Progenitor cell of endocrine pancreas (in vitro differentiated cells): ENCODE measurements at places on chromosomes 1 and 21. TPM values are rescaled to one million over a fixed set of nuclear protein-coding genes. Genes with fewer than 3 reads are reported as not detected.

MEAF6 gene
- total RNA-seq = 78.2 and 83.1 TPM in 2 replicates

PRDM16 gene
- total RNA-seq = 68.7 and 69.1 TPM in 2 replicates

IFNLR1 gene
- total RNA-seq = 19.6 and 21.2 TPM in 2 replicates

TSSK3 gene
- total RNA-seq = 3.1 and 3.9 TPM in 2 replicates

CFAP74 gene
- 0.36 and 0.93 TPM in 2 replicates for total RNA-seq

TFF2 gene
- not detected in 2 replicates for total RNA-seq

MAP1LC3C gene
- not detected in 2 replicates for total RNA-seq

HES3 gene
- not detected in 2 replicates for total RNA-seq

RIIAD1 gene
- 0.51 and 1.2 TPM in 2 replicates for total RNA-seq

F13B gene
- total RNA-seq = not detected in 2 replicates

GRCh38 chr1:27098431-27099134, 56.3 kb downstream of the SLC9A1 start:
- no peak overlapping the region for H3K4me3 ChIP-seq
- H3K4me1 ChIP-seq = peaks cover 6% of the 10 kb centered on the region
- no peaks in the 10 kb centered on the region for H3K36me3 ChIP-seq
- no peak for DNase-seq

DNA sequence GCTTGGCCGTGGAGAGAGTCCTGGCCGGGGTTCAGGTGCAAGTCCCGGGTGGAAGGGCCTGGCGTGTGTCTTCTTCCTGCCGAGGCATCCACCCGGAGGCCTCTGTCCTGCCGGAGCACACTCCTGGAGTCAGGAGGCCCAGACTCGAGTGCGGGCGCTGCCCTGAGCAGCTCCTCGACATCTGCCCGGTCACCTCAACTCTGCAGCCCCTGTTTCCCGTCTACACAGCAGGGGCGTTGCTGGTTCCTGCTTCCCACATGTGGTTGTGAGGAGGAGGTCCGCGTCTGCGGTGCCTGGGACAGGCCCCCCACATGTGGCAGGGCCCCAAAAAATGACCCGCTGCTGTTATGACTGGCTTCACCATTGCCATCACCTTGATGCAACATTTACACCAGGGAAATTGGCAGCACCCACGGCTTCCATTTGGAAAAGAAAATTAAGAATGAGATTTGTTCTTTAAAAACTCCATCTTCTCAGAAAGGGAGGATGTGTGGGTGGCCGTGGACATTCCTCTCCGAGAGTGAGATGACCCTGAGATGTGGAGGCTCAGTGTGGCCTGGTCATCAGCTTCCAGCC, 169.8 kb downstream of the PRDM16 start:
- H3K36me3 ChIP-seq = peaks cover 9% of the 10 kb centered on the region
- no peak overlapping the region for H3K4me3 ChIP-seq
- H3K27me3 ChIP-seq = no peaks in the 10 kb centered on the region
- no peak overlapping the region for H3K27ac ChIP-seq
- DNase-seq = no peak

DNA sequence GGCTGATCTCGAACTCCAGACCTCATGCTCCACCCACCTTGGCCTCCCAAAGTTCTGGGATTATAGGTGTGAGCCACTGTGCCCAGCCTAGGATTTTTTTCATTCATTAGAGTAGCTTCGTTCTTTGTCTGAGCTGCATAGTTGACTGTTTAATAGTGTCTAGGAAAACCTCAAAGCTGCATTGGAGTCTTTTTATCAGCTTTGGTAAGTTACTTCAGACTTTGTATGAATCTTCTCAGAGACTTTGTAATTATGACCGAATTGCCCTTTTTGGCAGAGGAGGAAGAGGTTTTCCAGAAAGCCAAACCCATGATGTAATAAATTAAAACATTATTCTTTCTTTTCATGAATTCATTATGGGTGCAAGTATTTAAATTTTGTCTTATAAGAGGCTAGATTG, 5.1 kb downstream of the DNAJB4 start:
- peaks cover 7% of the 10 kb centered on the region for H3K36me3 ChIP-seq

GRCh38 chr1:24732186-24732885, 12.9 kb upstream of the CLIC4 start:
- H3K36me3 ChIP-seq = no peaks in the 10 kb centered on the region
- no peak for DNase-seq
- no peak overlapping the region for H3K27ac ChIP-seq
- H3K4me1 ChIP-seq = peaks cover 7% of the 10 kb centered on the region

GRCh38 chr1:4362314-4363044, 291.9 kb upstream of the AJAP1 start:
- peaks cover 18% of the 10 kb centered on the region for H3K27me3 ChIP-seq
- H3K4me3 ChIP-seq = no peak overlapping the region
- H3K27ac ChIP-seq = no peak overlapping the region
- no peaks in the 10 kb centered on the region for H3K4me1 ChIP-seq
- no peaks in the 10 kb centered on the region for H3K36me3 ChIP-seq
- no peak for DNase-seq

GRCh38 chr21:21845901-21846300, 847.7 kb downstream of the NCAM2 start:
- DNase-seq = no peak
- H3K4me1 ChIP-seq = no peaks in the 10 kb centered on the region
- no peaks in the 10 kb centered on the region for H3K36me3 ChIP-seq
- H3K4me3 ChIP-seq = no peak overlapping the region
- H3K27ac ChIP-seq = no peak overlapping the region

DNA sequence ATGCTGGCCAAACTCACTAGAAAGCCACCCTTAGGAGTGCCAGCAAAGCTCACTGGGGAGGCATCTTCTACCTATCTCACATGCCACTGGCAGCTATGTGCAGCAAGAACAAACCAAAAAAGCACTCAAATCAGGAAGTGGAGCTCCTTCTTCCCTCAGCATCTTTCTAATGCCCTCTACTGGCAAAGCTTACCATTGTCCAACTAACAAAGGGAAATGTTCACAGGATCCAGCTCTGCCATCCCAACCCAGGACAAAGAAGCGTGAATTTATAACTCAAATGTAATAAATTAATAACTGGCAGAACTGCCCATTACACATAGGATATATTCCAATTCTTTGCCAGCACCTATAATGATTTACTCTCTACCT, 38.9 kb downstream of the LEPR start:
- H3K27me3 ChIP-seq = no peaks in the 10 kb centered on the region
- H3K36me3 ChIP-seq = peaks cover 5% of the 10 kb centered on the region
- H3K27ac ChIP-seq = no peak overlapping the region
- no peak overlapping the region for H3K4me3 ChIP-seq
- no peaks in the 10 kb centered on the region for H3K4me1 ChIP-seq

DNA sequence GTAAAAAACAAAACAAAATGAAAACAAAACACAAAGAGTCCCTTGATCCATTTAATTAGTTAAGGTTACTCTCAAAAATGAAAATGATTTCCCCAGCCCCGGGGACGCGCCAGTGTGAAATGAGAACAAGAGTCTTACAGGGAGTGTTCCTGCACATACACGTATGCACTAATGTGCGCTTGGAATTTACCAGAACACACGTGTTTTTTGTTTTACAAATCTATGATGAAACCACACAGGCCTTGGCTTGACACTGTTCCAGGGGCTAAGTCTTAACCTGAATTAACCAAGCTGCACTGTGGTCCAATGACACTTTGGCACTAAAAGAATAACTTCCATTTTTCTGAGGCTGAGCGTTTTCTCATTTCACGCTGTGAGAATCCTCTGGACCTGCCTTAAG, 63.7 kb downstream of the SLC45A1 start:
- no peaks in the 10 kb centered on the region for H3K27me3 ChIP-seq
- peaks cover 33% of the 10 kb centered on the region for H3K4me1 ChIP-seq
- H3K4me3 ChIP-seq = no peak overlapping the region
- no peak for DNase-seq
- H3K36me3 ChIP-seq = peaks cover 11% of the 10 kb centered on the region

DNA sequence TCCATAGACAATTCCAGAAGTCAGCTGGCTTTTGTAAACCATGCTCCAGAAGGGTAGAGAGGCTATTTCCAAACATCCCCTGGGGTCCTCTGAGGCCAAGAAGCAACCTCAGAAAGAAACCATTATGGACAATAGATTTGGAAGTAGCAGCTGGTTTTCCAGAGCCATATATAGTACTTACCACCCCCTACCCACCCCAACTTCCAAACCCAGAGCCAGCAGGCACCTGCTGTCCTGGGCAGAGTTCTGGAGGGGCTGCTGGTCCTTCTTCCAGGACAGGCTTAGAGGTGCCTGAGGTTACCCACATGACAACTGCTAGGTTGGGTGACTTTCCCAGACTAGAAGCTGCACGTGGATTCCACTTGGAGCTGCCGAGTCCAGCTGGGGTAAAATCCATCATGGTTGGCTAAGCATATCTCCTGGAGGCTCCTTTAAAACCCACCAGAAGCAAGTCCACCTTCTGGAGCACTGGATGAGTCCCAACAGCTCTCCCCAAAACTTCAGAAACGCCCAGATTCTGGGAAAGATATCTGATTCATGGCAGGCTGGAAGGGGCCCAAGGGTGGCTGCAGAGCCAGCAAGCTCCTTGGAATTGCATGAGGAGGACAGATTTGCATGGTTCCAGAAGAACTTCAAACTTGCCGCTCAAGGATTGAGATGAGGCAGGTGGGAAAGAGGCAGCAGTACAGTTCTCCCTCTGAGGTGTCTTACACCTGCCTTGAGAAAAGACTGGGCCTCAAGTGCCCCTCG, 5.8 kb downstream of the MYCL start:
- H3K27ac ChIP-seq = no peak overlapping the region
- no peaks in the 10 kb centered on the region for H3K27me3 ChIP-seq
- H3K4me3 ChIP-seq = no peak overlapping the region
- no peak for DNase-seq
- peaks cover 57% of the 10 kb centered on the region for H3K4me1 ChIP-seq
- H3K36me3 ChIP-seq = peaks cover 2% of the 10 kb centered on the region

DNA sequence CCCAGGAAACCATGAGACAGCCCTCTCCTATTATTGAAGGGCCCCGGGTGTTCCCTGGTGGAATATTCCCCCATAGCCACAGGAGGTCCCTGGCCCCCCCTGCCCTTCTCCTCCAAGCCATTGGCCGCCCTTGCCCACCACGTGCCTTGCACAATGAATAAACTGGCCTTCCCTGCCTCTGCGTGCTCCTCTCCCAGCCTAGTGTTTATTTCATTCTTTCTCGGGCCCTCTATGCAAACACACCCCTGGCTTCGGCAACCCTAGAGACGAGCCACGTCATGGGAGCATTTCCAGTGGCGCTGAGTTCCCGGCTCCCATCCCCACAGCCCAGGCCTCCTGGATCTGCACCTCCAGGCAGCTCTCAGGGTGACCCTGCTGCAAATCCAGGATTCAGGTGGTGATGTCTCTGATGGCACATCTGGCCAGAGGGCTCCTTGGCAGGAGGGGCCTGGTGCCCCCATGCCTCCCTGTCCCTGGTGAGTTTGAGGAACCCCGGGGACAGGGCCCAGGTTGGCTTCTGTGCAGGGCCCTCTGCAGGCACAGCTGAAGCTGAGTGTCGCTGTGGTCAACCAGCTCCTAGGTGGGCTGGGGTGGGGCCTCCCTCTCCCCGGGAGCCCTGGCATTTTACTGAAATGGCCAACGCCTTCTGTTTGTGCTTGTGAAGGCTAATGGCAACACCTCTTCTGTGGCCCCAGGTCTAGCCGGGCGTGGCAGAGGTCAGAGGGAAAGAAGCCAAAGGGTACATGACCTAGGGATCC, 6.2 kb downstream of the KRTAP10-12 start:
- no peak overlapping the region for H3K27ac ChIP-seq
- H3K4me1 ChIP-seq = peaks cover 3% of the 10 kb centered on the region
- peaks cover 85% of the 10 kb centered on the region for H3K27me3 ChIP-seq
- no peak for DNase-seq
- no peak overlapping the region for H3K4me3 ChIP-seq

GRCh38 chr21:36204980-36205379, 48.4 kb downstream of the DOP1B start:
- H3K27ac ChIP-seq = peak overlapping the region; percentile 92
- H3K4me1 ChIP-seq = peaks cover 59% of the 10 kb centered on the region
- no peak overlapping the region for H3K4me3 ChIP-seq
- H3K36me3 ChIP-seq = peaks cover 6% of the 10 kb centered on the region

- H3K27me3 ChIP-seq = peaks cover 22% of the 10 kb centered on the region
- H3K4me3 ChIP-seq = no peak overlapping the region
- H3K36me3 ChIP-seq = no peaks in the 10 kb centered on the region
- peaks cover 25% of the 10 kb centered on the region for H3K4me1 ChIP-seq
- DNase-seq = no peak
- H3K27ac ChIP-seq = no peak overlapping the region
These were observed 104.8 kb upstream of the DPT start for GRCh38 chr1:168833801-168834224.

- H3K27me3 ChIP-seq = no peaks in the 10 kb centered on the region
- H3K4me1 ChIP-seq = peaks cover 15% of the 10 kb centered on the region
- H3K4me3 ChIP-seq = no peak overlapping the region
- DNase-seq = no peak
- H3K36me3 ChIP-seq = peaks cover 8% of the 10 kb centered on the region
These were observed 2.8 kb upstream of the PYGO2 start for GRCh38 chr1:154964359-154964758.

DNA sequence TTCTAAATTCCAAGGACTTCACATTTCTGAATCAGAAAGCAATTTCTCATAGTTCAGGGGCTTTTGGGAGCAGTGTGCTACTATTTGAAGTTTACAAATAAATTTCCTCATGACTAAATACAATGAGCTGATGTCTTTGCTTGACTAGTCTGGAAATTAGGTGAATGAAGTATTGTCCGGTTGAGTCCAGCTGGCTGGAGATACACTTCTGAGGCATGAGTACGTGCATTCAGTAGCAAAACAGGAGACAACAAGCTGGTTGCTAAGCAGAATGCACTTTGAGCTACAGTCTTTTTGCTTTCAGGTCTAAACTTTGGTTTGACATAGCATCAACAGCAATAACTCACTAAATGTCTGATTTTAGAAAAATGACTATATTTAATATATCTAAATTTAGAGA, 27.1 kb downstream of the ZNHIT6 start:
- no peak overlapping the region for H3K27ac ChIP-seq
- peaks cover 6% of the 10 kb centered on the region for H3K36me3 ChIP-seq
- no peak for DNase-seq

GRCh38 chr1:66678146-66678545, 74.1 kb upstream of the DYNLT5 start:
- H3K27ac ChIP-seq = no peak overlapping the region
- H3K4me1 ChIP-seq = peaks cover 2% of the 10 kb centered on the region
- no peak for DNase-seq
- no peak overlapping the region for H3K4me3 ChIP-seq
- H3K36me3 ChIP-seq = no peaks in the 10 kb centered on the region

DNA sequence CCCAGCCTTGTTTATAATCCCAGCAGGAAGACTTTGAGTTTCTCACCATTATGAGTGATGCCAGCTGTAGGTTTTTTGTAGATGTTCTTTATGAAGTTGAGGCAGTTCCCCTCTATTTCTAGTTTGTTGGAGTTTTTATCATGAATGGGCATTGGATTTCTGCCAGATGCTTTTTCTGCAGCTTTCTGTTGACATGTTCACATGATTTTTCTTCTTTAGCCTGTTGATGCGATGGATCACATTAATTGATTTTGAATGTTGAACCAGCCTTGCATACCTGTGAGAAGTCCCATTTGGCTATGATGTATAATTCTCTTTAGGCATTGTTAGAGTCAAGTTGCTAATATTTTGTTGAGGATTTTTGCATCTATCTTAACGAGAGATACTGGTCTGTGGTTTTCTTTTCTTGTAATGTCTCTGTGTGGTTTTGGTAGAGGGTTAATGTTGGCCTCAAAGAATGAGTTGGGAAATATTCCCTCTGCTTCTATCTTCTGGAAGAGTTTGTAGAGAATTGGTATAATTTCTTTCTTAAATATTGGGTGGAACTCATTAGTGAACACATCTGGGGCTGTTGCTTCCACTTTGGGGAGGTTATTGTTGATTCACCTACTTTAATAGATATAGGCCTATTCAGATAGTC, 33.2 kb downstream of the ZBTB40 start:
- H3K27me3 ChIP-seq = no peaks in the 10 kb centered on the region
- DNase-seq = no peak
- no peak overlapping the region for H3K4me3 ChIP-seq
- peaks cover 11% of the 10 kb centered on the region for H3K36me3 ChIP-seq
- H3K4me1 ChIP-seq = peaks cover 3% of the 10 kb centered on the region
- no peak overlapping the region for H3K27ac ChIP-seq
